Type B pancreatic cell (in vitro differentiated cells): ENCODE measurements at places on chromosomes 6 and 20. TPM values are rescaled to one million over a fixed set of nuclear protein-coding genes. Genes with fewer than 3 reads are reported as not detected.

DNA sequence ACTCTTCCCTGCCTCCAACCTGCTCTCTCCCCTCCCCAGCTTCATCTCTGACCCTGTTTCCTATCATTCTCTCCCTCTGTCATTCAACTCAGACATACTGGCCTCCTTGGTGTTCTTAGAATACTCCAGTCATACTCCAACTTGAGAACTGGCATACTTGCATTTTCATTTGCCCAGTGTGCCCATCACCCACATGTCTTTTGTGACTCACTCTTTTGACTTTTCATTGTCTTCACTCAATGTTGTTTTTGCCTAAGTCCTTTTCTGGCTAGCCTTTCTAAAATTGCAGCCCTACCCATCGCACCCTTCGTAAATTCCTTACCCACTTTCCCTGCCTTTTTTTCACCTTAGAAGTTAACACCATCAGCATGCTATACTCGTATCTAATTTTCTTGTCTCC is 77.0 kb upstream of the CD2AP start:
- no peak for DNase-seq

Gene ALDH5A1
- 9.6 and 14.7 TPM in 2 replicates for total RNA-seq

Gene KIFC1
- total RNA-seq = 28.0 and 67.7 TPM in 2 replicates

Gene FAM83D
- 11.7 and 23.1 TPM in 2 replicates for total RNA-seq

Gene HLA-DRB1
- 24.3 and 88.9 TPM in 2 replicates for total RNA-seq

DNA sequence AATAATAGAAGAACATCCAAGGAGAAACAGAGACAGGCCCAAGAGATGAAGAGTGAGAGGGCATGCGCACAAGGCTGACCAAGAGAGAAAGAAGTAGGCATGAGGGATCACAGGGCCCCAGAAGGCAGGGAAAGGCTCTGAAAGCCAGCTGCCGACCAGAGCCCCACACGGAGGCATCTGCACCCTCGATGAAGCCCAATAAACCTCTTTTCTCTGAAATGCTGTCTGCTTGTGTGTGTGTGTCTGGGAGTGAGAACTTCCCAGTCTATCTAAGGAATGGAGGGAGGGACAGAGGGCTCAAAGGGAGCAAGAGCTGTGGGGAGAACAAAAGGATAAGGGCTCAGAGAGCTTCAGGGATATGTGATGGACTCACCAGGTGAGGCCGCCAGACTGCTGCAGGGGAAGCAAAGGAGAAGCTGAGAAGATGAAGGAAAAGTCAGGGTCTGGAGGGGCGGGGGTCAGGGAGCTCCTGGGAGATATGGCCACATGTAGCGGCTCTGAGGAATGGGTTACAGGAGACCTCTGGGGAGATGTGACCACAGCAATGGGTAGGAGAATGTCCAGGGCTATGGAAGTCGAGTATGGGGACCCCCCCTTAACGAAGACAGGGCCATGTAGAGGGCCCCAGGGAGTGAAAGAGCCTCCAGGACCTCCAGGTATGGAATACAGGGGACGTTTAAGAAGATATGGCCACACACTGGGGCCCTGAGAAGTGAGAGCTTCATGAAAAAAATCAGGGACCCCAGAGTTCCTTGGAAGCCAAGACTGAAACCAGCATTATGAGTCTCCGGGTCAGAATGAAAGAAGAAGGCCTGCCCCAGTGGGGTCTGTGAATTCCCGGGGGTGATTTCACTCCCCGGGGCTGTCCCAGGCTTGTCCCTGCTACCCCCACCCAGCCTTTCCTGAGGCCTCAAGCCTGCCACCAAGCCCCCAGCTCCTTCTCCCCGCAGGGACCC is 981 bp upstream of the TNF start:
- no peak for DNase-seq

GRCh38 chr20:31918466-31919105 is 33.3 kb downstream of the PDRG1 start:
- DNase-seq = no peak
